ENCODE measurements at places on chromosomes 6 and 20.

DNA sequence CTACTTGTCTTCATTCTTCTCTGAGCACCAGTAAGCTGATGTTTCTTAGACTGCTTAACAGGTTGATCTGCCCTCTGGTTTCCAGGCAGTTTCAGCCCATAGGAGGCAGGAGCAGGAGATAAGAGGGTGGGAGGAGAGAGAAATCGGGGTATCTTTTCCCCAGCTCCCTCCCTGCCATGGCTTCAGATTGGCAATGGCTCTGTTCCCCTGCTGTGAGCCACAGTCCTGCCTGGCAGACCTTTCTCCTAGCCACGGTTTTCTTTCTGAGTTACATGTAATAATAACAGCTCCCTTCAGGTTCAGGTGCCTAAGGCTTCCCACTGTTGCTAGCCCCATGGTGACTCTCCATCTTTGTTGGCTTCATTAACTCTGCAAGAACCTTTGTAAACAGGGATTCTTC lies 115.3 kb downstream of the CD83 start:
- no peak overlapping the region for H3K27ac ChIP-seq
- H3K36me3 ChIP-seq: no peaks in the 10 kb centered on the region
- H3K27me3 ChIP-seq: no peaks in the 10 kb centered on the region

DNA sequence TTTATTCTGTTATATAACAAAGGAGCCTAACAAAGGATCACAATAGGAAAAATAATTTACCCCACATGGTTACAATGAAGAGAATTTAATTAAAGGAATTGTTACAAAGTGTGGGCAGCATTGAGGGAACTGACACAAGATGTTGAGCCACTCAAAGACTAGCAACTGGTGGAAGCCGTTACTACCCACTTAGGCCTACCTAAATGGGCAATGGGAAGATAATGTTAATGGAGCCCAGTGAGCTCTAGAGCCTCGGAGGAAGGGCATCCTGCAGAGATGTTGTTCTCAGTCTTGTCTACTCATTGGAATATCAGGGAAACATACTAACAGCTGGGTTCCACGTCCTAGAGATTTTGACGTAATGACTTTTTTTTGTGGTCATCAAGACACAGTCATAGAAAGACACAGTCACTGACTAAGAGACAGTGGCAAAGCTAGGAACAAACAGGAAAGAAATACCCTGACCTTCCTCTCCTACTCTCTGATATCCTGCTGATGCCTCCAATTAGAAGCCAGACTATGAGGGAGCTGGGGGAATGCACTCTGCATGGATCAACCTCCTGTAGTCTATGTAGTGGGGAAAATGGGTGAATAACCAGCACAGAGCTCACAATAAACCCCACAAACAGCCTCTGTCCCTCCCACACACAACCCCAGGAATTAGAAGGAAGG lies 523.8 kb upstream of the FLRT3 start:
- no peak overlapping the region for H3K4me3 ChIP-seq
- H3K4me1 ChIP-seq: no peaks in the 10 kb centered on the region
- no peaks in the 10 kb centered on the region for H3K27me3 ChIP-seq
- no peaks in the 10 kb centered on the region for H3K36me3 ChIP-seq
- no peak for DNase-seq

GRCh38 chr20:58721951-58722778 lies 29.6 kb downstream of the NPEPL1 start:
- peaks cover 1% of the 10 kb centered on the region for H3K4me1 ChIP-seq
- no peak overlapping the region for H3K27ac ChIP-seq
- H3K27me3 ChIP-seq: peaks cover 66% of the 10 kb centered on the region
- no peak overlapping the region for H3K4me3 ChIP-seq

- H3K4me1 ChIP-seq: no peaks in the 10 kb centered on the region
- H3K27ac ChIP-seq: no peak overlapping the region
- peaks cover 6% of the 10 kb centered on the region for H3K27me3 ChIP-seq
- H3K4me3 ChIP-seq: no peak overlapping the region
- no peaks in the 10 kb centered on the region for H3K36me3 ChIP-seq
Observed at GRCh38 chr20:36182604-36183154, 28.1 kb downstream of the EPB41L1 start.

GRCh38 chr6:137043710-137044365 lies 927 bp downstream of the IL20RA start:
- peaks cover 3% of the 10 kb centered on the region for H3K36me3 ChIP-seq
- no peak overlapping the region for H3K27ac ChIP-seq
- H3K4me1 ChIP-seq: peaks cover 3% of the 10 kb centered on the region
- H3K27me3 ChIP-seq: peaks cover 91% of the 10 kb centered on the region

DNA sequence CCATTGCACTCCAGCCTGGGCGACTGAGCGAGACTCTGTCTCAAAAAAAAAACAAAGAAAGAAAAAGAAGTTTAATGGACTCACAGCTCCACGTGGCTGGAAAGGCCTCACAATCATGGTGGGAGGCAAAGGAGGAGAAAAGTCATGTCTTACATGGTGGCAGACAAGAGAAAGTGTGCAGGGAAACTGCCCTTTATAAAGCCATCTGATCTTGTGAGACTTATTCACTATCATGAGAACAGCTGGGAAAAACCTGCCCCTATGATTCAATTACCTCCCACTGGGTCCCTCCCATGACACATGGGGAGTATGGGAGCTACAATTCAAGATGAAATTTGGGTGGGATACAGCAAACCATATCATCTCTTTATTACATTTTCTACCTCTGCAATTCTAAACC lies 25.9 kb downstream of the SF3B5 start:
- no peaks in the 10 kb centered on the region for H3K27me3 ChIP-seq
- H3K4me1 ChIP-seq: peaks cover 14% of the 10 kb centered on the region
- peaks cover 4% of the 10 kb centered on the region for H3K36me3 ChIP-seq

GRCh38 chr6:57108691-57109090 lies 18.7 kb downstream of the ZNF451 start:
- H3K4me1 ChIP-seq: peaks cover 15% of the 10 kb centered on the region
- no peak for DNase-seq
- peak overlapping the region; percentile 53 for H3K27ac ChIP-seq

DNA sequence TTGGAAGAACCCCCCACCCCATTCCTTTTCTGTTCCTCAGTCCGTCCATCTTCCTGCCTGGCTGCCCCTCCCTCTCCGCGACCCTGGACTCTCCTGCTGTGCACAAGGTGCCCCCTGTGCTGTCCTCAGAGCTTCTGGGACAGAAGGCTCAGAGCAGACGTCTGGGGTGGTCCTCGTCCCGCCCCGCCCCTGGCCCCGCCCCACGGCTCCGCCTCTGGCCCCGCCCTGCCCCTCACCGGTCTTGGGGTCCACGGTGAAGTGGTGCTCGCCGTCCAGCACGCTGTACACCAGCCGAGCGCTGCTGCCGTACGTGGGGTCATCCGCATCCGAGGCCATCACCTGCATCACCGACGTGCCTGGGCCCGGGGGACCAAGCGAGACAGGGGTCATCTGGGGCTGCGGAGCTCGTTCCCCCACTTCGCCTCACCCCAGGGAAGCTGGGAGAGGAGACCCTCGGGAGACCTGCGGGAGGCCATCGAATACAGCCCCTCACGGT lies 81.0 kb downstream of the CDH22 start:
- no peaks in the 10 kb centered on the region for H3K4me1 ChIP-seq
- no peak overlapping the region for H3K4me3 ChIP-seq
- no peak overlapping the region for H3K27ac ChIP-seq
- H3K36me3 ChIP-seq: no peaks in the 10 kb centered on the region

Measured in effector memory CD8-positive, alpha-beta T cell (primary cell).